ENCODE measurements at places on chromosomes 3 and 15.

DNA sequence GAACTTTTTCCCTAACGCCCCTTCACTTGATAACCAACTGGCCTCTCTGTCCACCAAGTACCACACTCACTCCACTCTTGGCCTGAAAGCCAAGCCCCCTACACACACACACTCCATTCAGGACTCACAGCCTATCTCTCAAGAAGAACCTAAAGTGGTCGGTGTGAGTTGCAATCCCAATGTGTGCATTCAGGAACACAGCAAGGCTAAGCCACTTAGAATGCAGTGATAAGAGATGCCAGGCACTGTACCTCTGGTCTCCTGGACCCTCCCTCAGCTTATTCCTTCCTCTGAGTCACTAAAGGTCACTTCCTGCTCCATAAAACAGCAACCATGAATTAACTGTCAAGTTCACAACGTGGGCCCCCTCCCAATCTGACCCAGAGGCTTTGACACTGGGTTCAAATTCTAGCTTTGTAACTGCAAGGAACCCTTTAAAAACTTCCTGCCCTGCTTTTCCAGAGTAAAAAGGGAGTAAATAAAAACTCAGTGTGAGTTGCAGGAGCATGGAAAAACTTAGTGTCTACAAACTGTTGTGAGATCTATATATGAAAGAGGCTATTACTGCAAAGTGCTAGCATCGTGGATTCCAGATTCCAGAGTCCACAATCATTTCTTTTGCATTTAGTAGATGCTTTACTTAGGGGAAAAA is 17.6 kb upstream of the KCNMB3 start:
- DNase-seq = no peak

- DNase-seq = no peak
These were observed 195.2 kb upstream of the ARHGEF26 start for GRCh38 chr3:153925841-153926514.

GRCh38 chr15:65209701-65210643 is 1.3 kb downstream of the CILP start:
- no peak for DNase-seq

- DNase-seq = no peak
These were observed 4.5 kb downstream of the DLEC1 start for GRCh38 chr3:38043486-38043885.

DNA sequence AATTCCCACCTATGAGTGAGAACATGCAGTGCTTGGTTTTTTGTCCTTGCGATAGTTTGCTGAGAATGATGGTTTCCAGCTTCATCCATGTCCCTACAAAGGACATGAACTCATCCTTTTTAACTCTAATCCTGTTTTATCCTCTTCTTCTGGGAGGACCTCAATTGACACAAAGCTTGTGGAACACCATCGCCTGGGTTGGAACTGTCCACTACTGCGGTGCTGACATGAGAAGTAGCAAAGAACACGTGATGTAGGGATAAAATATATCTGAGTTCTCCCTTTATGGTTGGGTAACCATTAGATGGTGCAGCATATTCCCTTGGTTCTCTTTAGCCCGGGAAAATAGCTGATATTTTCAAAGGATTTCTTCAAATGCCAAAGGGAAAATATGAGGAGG is 105.3 kb upstream of the TOPAZ1 start:
- DNase-seq = no peak

DNA sequence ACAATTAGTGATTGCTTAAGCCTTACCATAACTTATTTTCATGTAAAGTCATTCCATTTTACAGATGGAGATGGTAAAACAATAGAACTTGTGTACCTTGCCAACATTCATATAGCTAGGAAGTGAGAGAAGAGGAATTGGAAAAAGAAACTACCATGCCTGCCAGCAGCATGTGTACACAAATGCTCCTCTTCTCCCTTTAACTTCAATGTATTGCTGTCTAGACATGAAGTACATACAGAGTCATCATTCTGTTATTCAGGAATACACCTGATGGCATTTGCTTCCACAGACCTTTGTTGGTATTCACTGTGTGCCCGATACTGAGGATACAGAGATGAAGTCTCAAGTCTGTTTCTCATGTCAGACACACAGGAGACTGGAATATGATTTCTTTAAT is 7.1 kb upstream of the TMEM207 start:
- DNase-seq = no peak

GRCh38 chr3:189724356-189724755 is 93.2 kb downstream of the TP63 start:
- DNase-seq = no peak

GRCh38 chr3:135629701-135630408 is 335.7 kb upstream of the PPP2R3A start:
- no peak for DNase-seq

Data from posterior cingulate gyrus (tissue), 11 donors.